Suprapubic skin (tissue), 4 donors: ENCODE measurements at places on chromosomes 11 and 22.

DNA sequence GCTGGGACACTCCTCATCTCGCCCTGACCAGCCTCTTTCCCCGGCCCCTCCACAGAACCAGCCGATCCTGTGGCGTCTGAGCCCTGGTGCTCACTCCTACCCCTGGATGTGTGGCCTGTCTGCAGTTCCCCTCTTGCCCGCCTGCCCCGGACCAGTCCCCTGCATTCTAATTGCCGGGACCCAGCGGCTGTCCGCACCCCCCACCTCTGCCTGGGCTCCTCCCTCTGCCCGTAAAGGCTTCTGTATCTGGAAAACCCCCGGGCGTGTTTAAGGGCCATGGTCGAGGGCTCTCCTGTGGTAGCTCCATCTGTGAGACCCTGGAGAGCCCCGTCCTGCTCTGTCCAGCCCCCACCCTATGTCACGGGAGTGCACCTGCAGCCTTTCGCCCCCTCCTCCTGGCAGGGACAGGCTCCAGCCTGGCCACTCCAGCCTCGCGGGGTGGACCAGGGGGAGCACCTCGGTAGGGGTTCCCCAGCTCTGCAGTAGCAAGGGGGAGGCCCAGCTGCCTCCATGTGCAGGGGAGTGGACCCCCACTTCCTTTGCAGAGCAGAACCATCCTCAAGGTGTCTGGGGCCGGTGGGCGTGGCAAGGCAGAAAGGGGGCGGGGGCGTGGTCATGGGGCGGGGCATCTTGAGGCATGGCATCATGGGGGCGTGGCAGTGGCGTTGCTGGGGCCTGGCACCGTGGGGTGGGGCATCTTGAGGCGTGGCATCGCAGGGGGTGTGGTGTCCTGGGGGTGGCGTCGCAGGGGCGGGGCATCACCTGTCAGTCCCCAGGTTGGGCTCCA lies 430.4 kb downstream of the TBC1D22A start:
- peaks cover 6% of the 10 kb centered on the region for H3K4me1 ChIP-seq
- no peaks in the 10 kb centered on the region for H3K36me3 ChIP-seq
- no peak overlapping the region for H3K4me3 ChIP-seq
- DNase-seq, result peak; percentile 59
- no peak overlapping the region for H3K27ac ChIP-seq

DNA sequence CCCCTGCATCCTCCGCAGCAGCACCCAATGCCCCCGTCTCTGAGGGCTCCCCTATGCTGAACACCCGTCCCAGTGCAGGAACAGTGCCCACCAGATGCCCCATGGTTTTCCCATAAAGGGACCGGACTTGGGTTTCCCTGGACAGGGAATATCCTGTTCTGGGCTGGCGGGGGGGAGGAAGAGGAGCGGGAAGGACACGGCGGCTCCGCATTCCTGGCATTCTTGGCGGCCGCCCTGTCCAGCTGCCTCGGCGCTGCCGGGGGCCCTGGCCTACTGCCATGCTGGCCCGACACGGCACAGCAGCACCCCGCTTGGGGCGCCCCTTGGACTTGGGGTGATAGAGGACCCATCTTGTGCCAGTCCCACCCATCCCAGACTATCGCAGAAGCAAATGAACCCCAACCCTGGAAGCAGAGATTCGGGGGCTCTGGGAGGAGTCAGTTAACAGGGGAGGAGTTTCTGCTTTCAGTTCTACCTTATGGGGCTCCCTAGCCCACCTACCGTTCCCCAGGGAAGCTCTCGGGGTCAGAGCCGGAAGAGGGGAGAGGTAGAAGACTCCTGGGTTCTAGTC lies 23.7 kb upstream of the CBX7 start:
- H3K4me1 ChIP-seq, result peaks cover 62% of the 10 kb centered on the region
- H3K36me3 ChIP-seq, result no peaks in the 10 kb centered on the region
- H3K4me3 ChIP-seq, result no peak overlapping the region
- H3K27me3 ChIP-seq, result no peaks in the 10 kb centered on the region

GRCh38 chr11:117337076-117337475 lies 9.4 kb downstream of the CEP164 start:
- DNase-seq, result no peak
- no peaks in the 10 kb centered on the region for H3K4me1 ChIP-seq
- H3K27ac ChIP-seq, result no peak overlapping the region
- no peaks in the 10 kb centered on the region for H3K27me3 ChIP-seq

DNA sequence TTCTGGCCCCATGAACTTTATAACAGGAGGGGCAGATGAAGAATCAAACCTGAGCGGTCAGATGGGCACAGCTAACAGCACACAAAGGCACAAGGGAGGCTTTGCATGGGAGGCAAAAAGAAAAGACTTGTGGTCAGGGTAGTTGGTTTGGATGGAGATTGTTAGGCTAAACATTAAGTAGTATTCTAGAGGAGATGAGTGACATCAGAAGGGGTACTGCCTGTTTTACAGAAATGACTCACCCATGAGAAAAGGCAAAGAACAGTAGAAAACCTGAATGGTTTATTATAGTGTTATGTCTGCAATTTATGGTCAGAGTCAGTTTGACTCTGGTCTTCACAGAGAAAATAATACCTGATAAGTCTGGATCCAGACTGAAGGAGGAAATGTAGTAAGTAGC lies 129.8 kb upstream of the KIRREL3 start:
- DNase-seq, result no peak
- no peak overlapping the region for H3K27ac ChIP-seq
- H3K4me1 ChIP-seq, result no peaks in the 10 kb centered on the region
- H3K27me3 ChIP-seq, result no peaks in the 10 kb centered on the region

- H3K4me3 ChIP-seq, result no peak overlapping the region
- H3K36me3 ChIP-seq, result peaks cover 17% of the 10 kb centered on the region
- H3K27me3 ChIP-seq, result no peaks in the 10 kb centered on the region
- H3K4me1 ChIP-seq, result peaks cover 13% of the 10 kb centered on the region
- peak overlapping the region; percentile 43 for H3K27ac ChIP-seq
These were observed 131.7 kb downstream of the TBC1D22A start for GRCh38 chr22:46894081-46894671.

- H3K36me3 ChIP-seq, result no peaks in the 10 kb centered on the region
- no peaks in the 10 kb centered on the region for H3K4me1 ChIP-seq
- no peak for DNase-seq
- no peak overlapping the region for H3K4me3 ChIP-seq
These were observed 156.5 kb upstream of the SOX6 start for GRCh38 chr11:16512899-16513241.
